ENCODE measurements at places on chromosomes 16 and 17.

DNA sequence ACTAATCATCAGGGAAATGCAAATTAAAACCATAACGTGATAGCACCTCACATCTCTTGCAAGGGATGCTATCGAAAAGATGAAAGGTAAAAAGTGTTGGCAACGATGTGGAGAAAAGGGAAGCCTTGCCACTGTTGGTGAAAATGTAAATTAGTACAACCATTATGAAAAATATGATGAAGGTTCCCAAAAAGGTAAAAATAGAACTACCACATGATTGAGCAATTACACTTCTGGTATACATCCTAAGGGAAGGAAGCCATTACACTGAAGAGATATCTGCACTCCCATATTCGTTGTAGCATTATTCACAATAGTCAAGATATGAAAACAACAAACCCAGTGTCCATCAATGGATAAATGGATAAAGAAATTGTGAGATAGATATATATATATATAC, 21.5 kb downstream of the ABCA10 start:
- no peak for DNase-seq

DNA sequence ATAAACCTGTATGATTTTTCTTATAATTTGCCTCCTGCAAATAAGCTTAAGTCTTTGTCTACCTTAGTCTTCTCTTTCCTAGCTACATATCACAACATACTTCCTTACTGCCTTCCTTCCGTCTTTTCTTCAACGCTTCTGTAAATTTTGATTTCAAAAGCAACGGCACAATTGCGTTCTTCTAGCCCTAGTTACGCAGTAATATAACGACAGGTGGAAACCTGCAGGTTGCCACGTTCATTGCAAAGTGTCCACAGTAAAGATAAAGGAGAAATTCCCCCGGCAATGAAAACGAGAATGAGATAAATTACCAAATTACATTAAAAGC, 546 bp upstream of the PSMD7 start:
- DNase-seq: no peak

- DNase-seq: no peak
Measured at GRCh38 chr17:28188841-28189263, 130.1 kb upstream of the TMEM97 start.

- peak; percentile 25 for DNase-seq
Measured at GRCh38 chr17:42016411-42016831, 818 bp downstream of the DNAJC7 start.

- DNase-seq: no peak
Measured at GRCh38 chr16:2973093-2973492, 3.9 kb downstream of the PAQR4 start.

DNA sequence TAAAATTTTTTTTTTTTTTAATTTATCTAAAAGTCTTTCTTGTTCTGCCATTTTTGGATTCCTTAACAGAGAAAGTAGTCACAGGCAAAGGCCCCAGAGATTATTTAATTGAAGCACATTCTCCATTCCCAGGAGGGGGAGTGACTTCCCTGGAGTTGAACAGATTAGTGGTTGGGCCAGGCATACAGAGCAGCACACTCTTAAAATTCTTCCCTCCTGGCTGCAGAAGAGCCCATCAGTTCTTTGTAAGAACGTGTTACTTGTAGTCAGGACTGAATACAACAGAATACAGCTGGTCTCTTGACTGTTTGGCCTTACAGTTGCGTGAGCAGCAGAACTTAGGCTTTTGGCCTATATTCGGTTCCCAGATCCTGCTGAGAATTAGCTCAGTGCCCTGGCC, 1.8 kb downstream of the ALKBH5 start:
- DNase-seq: peak; percentile 45

DNA sequence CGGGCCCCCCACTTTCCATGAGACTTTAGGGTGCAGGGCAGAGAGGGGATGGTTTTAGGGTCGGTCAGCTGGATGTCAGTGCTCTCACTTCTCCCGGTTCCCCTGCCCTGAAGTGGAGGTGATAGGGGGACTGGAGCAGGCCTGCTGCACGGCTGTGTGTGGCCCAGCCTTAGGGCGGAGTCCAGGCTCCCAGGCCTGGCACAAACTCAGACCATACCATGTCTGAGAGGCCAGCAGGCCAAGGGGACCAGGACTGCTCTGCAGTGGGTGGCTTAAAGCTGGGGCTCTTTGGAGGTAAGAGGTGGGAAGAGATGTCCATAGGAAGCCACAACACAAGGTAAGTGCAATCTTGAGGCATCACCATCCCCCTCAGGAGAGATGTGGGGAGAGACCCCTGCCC, 8.3 kb downstream of the TFAP4 start:
- DNase-seq: no peak

DNA sequence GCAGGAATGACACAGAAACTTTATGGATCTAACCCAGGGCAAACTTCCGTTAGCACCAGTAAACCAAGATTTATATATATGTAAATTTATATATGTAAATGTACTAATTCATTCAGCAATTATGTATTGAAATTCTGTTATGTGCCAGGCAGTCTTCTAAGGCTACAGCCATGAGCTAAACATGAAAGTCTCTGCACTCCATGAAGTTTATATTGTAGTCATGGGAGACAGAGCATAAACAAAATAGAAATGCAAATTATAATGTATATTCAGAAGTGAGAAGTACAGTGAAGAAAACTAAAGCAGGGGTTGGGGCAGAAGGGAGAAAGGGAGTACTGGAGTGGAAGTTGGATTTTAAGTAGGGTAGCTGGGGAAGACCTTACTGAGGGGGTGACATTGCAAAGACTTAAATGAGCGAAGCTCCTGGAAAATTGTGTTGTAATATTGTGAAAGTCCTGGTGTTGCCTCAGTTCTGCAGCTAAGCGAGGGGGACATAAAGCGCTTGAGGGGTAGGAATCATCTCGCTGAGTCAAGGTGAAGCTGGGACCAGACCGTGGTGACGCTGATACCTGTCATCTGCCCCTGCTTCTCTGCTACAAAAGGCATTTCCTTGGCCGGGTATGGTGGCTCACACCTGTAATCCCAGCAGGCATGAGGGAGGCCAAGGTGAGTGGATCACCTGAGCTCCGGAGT, 64.8 kb downstream of the YPEL2 start:
- DNase-seq: no peak

DNA sequence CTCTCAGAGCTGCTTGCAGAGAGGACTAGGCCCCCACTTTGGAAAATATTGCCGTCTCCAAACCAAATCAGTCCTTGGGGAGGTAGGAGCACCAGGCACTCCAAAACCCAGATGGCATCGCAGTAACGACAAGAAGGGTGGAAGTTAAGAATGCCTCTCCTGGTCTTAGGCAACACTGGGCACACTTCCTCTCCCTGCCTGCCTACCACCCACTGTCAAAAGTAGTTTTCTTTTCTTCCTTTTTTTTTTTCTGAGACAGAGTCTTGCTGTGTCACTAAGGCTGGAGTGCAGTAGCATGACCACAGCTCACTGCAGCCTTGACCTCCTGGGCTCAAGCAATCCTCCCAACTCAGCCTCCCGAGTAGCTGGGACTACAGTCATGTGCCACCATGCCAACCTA, 47.2 kb downstream of the SRL start:
- no peak for DNase-seq

DNA sequence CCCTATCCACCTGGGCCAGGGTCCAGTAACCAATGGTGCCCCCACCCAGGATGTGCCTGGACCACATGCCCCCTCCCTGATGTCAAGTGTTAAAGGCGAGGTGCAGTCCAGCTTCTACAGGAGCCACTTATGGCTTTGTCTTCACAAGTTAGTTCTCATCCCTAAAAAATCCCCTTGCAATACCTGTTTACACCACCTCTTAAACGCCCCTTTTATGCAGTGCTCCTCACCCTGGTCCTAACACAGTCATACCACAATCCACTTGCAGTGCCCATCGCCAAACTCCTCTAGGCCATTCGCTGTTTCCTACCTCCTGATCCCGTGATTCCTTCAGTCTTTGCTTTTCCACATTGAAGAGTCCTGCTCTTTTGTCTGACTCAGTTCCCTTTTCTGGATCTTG, 7.1 kb downstream of the GLYR1 start:
- no peak for DNase-seq

DNA sequence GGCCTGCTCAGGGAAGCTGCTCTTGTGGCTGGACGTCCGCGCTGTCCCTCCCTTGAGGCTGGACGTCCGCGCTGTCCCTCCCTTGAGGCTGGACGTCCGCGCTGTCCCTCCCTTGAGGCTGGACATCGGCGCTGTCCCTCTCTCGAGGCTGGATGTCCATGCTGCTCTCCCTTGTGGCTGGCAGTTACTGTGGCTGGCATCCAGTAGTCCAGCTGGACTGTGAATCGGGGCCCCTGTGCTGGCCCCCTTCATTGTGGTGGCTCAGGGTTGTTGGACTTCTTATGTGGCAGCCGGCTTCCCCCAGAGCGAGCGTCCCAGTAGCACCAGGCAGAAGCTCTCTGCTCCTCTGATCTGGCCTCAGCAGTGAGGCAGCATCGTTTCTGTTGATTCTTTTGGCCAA, 141.5 kb downstream of the IRF8 start:
- no peak for DNase-seq

DNA sequence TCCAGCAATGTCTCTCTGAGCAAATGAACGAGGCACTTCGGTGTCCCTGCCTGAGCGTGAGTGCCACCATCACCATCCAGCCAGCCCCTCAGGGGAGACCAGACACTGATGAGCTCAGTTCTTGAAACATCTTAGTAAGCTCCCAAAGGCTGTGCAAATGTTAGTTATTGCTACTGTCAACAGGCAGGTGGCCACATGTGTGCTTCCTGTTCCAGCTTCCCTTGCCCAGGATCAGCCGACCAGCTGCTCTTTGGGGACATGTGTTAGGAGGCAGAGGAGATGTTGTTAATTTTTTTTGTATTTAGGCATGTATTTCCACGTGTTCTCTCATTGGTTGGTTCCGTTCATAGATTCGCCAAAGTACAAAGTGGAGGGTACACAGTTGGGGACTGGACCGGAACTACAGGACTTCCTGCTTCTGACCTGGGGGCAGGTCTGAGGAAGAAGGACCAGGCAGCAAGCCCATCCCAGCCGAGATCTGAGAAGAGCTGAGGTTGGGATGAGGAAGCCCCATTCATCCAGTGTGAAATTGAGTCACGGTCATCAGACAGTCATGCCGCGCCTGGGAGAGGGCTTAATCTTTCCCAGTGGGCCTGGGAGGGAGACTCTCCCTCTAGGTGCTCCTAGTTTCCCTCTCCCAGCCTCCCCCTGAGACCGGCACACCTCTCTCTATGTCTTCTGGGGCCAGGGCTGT, 3.8 kb downstream of the TTYH2 start:
- DNase-seq: no peak

- no peak for DNase-seq
Measured at GRCh38 chr16:68746951-68747350, 9.9 kb downstream of the CDH1 start.

DNA sequence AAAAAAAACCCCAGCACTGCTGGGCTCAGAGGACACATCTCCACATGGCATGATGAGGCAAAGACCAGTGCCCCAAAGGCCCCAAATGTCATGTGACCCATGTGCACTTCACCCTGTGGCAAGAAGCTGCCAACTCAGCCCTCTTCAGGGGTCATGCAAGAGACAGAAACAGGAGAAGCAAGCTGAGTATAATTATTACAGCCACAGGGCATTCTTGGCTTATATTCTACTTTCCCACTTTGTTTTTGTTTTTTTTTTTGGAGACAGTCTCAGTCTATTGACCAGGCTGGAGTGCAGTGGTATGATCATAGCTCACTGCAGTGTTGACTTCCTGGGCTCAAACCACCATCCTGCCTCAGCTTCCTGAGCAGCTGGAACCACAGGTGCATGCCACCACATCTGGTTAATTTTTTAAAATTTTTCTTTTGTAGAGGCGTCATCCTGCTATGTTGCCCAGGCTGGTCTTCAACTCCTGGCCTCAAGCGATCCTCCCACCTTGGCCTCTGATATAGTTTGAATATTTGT, 32.7 kb upstream of the LITAF start:
- DNase-seq: no peak

DNA sequence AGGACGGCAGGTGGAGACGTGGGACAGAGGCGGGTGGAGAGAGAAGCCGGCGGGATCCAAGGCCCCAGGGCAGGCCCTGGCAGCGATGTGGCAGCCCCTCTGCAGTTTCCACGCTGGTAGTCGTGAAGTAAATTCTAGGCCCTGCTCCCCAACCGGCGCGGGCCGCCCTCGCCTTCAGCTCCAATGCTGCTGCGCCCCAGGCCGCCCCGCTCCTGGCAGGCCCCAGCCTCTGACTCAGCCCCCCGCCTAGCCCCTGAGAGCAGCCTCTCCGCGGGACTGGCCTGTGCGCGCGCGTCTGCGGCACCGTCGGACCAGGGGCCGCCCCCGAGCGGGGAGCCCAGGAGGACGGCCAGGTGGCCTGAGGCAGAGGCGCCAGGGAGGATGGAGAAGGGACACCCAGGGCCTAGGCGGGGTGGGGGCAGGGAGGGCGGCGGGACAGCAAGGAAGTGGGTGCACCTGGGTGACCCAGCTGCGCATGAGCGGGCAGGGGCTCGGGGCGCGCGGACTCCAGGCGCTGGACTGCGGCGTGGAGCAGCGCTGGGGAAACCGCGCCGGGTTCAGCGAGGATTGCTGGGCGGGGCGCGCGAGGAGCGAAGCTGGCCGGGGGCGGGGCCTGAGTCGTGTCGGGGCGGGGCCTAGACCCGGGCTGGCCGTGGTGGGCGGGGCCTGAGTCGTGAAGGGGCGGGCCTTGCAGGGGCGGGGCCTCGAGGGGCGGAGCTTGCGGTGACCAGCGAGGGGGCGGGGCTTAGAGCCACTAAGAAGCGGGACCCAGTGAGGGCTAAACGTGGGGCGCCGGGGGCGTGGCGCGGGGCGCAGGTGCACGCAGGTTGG, 29.6 kb downstream of the ZNF778 start:
- peak; percentile 31 for DNase-seq

DNA sequence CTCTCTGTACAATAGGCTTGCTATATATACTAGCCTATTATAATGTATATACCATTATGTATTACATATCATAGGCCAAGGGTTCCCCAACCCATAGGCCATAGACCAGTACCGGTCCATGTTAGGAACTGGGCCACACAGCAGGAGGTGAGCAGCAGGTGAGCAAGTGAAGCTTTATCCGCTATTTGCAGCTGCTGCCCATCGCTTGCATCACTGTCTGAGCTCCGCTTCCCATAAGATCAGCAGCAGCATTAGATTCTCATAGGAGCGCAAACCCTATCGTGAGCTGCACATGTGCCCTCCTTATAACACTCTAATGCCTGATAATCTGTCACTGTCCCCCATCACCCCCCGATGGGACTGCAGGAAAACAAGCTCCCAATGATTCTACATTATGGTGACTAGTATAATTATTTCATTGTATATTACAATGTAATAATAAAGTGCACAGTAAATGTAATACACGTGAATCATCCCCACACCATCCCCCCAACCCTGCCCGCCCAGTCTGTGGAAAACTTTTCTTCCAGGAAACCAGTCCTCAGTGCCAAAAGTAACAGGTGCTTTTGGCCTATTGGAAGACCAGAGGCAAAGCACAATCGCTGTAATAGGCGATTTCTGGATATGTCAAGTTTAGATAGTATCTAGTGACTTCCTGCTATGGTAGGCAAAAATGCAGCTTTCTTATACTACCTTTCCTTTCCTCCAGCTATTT, 84.1 kb downstream of the MYH11 start:
- no peak for DNase-seq

Measured in astrocyte (in vitro differentiated cells and primary cell).